Stimulated activated CD8-positive, alpha-beta memory T cell treated with anti-CD3 and anti-CD28 coated beads, Interleukin-4, amount 100 ng/mL, for 4 hours (primary cell): ENCODE measurements at places on chromosomes 3 and 15.

- no peak for DNase-seq
These were observed 150.3 kb downstream of the SNRK start for GRCh38 chr3:43436507-43437140.

- DNase-seq, result no peak
These were observed 260.1 kb downstream of the UACA start for GRCh38 chr15:70503073-70503745.

GRCh38 chr15:71444866-71445590 is 329.8 kb downstream of the THSD4 start:
- no peak for DNase-seq

- DNase-seq, result no peak
These were observed 401.9 kb upstream of the IL12A start for GRCh38 chr3:159586571-159587202.

DNA sequence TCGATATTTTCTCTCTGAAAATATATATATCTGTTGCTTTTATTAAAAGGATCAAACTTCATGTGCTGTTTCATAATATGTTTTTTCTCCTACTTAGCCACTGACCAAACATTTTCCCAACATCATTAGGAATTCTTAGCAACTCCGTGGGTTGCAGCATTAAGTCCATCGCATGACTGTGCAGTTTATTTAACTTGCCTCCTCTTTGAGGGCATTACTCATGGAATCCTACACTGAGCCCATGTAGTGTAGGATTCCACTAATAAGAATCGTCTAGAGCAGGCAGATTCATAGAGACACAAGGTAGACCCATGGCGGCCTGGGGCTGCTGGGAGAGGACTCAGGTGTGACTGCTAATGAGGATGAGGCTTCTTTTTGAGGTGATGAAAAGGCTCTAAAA is 49.3 kb downstream of the CMTM6 start:
- DNase-seq, result no peak

DNA sequence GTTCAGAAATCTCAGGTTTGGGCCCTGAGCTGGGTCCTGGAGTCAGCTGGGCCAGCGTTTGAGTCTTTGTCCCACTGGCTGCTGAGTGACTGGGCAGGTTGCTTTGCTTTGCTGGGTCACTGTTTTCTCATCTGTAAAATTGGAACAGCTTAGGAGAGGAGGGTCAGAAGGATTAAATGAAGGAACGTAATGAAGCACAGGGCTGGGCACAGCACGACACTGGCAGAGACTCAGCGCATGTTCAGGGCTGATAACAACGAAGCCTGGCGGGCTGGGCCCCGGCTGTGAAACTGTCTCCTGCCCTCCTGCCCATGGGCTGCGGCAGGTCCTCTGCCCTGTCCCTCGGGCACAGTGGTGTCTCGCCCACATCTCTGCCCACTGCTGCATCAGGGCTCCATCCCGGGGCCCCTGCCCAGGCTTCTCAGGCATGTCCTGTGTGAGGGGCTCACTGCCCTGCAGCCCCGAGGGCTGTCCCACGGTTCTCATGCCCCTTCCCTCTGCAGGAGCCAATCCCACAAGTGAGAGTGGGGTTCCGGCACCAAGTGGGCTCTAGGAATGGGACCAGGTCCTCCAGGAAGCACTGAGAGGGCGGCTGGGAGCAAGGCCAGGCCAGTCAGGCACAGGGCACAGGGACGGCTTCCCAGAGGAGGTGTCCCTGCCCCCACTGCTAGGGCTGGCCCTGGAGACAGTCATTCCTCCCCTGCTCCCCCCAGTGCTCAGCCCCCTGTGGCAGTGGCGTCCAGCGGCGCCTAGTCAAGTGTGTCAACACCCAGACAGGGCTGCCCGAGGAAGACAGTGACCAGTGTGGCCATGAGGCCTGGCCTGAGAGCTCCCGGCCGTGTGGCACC is 88.0 kb downstream of the TBC1D2B start:
- DNase-seq, result no peak

DNA sequence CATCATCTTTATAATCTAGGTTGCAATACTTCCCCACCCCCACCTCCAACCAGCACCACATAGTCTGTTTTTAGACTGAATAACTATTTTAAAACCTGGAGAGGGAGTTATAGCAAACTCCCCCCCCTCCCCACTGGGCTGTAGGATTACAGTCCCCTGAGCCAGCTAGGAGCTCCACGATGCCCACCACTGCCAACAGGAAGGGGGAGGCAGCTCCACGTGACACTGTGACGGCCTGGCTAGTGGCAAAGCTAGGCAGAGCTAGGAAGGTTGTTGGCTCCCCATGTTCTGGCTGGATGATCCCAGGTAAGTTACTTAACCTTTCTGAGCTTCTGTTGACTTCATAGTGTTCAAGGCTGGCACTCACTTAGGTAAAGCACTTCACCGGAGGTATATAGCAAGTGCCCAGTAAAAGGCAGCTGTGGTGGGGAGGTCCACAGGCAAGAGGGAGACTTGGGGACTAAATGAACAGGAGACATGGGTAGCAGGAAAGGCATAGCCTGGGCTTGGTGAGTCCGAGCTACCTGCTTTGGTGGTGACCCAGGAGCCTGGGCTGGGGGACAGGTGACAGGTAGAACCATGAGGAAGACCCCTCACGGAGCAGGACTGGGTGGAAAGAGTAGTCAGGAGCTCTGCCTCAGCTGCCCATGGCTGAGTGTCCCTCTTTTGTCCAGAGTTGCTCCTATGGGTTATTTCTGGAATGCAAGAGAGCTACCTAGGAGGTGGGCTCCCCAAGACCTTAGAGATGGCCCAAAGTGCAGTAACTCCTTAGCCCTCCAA is 4.0 kb upstream of the TBC1D21 start:
- no peak for DNase-seq

DNA sequence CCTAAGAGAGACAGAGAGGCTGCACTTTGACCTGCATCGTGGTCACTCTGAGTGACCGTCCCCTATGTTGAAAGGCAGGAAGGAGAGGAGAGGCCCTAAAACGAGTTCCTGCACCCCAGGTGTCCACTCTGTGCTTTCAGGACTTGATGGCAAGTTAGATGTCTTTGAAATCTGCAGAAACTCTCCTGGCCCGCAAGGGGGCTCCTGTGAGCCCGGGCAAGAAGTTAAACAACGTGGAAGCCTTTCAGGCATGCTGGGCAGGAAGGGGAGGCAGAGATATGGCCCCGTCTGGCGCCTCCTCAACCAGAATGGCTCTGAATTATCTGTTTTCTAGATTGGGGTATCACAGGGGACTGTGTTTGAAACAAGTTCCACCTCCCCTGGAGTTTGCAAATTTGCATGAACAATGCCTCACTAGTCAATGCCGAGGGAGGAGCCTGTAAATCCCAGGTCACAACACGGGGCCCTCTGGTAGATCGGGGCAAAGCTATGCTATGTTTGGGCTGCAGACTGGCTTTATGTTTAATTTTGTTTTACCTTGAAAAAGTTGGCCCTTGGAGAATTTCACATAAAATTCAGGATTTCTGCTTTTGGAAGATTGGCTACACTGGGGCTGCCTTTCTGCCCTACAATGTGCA is 9.8 kb downstream of the CTXND1 start:
- no peak for DNase-seq
